Stimulated activated CD4-positive, alpha-beta T cell treated with anti-CD3 and anti-CD28 coated beads, Interleukin-12 subunit alpha, Interleukin-12 subunit beta, amount 100 ng/mL, for 48 hours (primary cell): ENCODE measurements at places on chromosomes 2 and 18.

DNA sequence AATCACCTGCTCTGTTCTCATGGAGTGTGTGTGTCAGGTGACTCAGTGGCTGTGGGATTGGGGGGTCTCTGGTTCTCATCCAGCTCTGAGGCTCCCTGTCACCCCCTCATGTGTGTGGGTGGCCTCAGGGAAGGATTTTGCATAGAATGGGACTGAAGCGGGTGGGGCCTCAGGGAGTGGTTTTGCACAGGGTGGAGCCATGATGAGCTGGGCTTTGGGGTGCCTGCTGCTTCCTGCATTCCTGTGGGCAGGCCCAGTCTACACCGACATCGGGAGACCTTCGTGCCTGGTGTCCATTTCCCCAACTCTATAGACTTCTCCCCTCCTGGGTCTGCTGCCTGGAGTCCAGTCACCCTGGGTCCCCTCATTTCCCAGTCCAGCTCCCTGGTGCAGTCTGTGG, 59.7 kb downstream of the VAPA start:
- DNase-seq: no peak

DNA sequence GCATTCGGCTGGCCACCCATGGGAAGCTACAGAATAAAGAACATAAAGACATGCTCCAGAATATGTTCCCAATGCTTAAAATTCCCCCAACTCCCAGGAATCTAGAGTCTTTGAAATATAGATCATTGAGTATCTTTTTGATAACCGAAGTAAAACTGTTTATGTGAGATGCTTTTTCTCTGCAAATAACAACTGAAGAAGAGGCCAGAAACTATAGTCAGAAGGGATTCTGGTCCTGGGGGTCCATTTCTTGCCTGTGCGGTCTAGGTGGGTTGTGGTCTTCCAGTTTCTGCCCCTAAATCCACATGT, 30.6 kb upstream of the SLC66A3 start:
- no peak for DNase-seq

DNA sequence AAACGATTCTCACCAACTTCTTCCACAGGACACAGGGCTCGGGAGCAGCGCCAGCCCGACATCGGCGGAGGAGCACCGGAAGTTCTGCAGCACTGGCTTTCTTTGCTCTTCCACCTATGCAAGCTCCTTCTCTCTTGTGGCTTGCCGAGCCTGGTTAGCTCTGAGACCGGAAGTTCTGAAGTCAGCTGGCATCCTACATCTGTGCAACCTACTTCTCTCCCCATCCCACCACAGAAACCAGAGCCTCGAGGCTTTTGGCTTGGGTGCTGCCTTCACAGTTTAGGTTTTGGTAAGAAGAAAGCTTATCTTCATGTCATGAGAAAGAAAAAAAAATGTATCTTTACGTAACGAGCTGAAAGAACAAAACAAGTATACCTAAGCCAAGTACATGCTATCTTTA, 111.7 kb downstream of the ANKRD44 start:
- DNase-seq: peak; percentile 83

GRCh38 chr2:85628658-85629057, 12.7 kb downstream of the USP39 start:
- no peak for DNase-seq

GRCh38 chr2:108889907-108890306, 99.1 kb downstream of the EDAR start:
- no peak for DNase-seq
